ENCODE measurements at places on chromosomes 12 and 14. TPM values are rescaled to one million over a fixed set of nuclear protein-coding genes. Genes with fewer than 3 reads are reported as not detected.

DNA sequence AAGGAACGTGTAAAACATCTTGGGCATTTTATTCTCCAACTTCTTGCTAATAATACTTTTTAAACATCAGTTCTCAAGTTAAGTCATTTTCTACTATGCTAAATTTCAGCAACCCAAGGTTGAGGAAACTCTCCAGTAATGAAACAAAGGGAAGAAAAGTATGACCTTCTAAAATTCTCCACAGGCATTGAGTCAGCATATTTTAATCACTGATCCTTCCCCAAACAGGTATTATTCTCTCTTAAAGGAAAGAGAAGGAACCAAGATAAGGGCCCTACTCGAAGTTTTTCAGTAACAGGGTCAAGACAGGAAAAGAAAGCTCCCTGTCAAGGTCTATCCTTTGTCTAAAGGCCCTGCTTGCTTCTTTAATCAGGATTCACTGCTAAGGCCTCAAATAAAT is 3.0 kb downstream of the KICS2 start:
- no peak for DNase-seq

DNA sequence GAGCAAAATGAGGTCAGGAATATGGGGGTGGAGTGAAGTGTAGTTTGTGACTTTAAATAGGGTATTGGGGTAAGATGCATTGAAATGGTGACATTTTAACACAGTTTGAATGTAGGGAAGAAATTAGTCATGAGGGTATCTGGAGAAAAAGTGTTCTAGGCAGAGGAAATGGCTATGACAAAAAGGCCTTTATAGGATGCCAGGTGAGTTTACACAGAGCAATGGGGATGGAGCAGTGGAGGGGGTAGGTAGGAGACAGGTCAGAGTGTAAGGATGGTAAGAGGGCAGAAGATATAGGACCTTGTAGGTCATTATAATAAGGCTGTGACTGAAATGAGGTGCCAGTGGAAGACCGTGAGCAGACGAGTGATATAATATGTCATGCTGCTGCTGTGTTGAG is 30.4 kb downstream of the HEATR5A start:
- no peak for DNase-seq

The MANSC4 gene
- 1.1 TPM for polyA plus RNA-seq

DNA sequence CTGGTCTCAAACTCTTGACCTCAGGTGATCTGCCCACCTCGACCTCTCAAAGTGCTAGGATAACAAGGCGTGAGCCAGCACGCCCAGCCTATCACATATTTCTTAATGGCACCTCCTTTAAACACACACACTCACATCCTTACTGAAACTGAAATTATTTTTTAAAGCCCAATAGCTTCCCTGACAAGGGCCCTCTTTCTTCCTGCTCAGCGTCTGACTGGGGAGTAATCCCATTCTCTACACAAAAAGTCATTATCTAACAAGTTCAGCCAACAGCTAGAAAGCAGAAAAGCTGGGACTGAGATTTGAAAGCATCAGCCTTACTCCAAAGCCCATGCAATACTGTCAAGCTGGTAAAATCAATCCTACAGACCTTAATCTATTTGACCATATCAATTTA is 10.0 kb upstream of the AICDA start:
- no peak for DNase-seq

DNA sequence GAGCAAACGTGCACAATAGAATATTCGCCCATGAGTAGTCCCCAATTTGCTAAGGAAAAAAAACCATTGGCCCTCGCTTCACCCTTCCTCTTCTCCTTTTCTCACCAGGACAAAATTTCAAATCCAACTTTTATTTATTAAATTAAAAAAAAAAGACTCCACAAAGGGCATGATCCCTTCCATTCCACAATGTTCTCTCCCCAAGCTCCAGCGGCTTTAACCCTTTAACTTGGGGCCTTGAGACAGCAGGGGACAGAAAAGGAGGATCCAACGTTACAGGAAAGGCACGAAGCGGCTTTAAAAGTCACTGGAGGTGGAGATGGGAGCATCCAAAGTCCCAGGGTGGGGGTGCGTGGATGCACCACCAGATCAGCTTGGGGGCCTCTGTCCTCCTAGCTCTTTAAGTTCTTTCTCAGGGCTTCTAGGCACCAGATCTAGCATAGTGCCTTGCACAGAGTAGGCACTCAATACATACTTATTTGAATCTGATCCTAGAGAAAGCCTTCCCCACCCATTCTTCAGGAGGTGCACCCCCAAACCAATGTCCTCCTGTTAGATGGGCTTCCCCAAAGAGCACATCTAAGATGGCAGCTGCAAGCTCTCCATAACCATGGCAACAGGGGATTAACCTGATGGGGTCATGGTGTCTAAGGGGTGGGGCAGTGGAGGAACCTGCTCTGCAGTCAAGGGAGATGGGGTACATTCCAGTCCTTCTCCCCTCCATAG is 5.2 kb upstream of the AAAS start:
- no peak for DNase-seq

GRCh38 chr14:96576937-96577336 is 74.8 kb downstream of the PAPOLA start:
- no peak for DNase-seq
